ENCODE measurements at places on chromosomes 5 and 9.

DNA sequence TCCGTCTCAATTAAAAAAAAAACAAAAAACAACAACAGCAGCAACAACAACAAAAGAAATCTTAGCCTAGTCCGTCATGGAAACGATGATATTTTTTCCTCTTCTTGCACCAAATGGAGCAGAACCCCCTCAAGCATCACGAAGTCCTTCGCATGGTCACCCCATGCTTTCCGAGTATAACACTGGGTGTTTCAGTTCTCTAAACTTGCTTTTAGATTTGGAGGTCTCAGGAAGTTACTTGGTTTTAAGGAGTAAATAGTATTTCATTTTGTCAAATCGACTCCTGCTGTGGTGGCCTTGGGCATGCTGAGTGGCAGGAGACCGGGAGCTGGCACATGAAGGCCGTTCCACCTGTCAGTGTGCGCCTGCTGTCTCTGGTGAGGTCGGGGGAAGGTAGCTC is 118.5 kb upstream of the CACNA1B start:
- no peak for DNase-seq

GRCh38 chr5:1874771-1875220 is 7.9 kb downstream of the IRX4 start:
- DNase-seq, result no peak

GRCh38 chr5:95713960-95714710 is 17.0 kb upstream of the RHOBTB3 start:
- no peak for DNase-seq

GRCh38 chr9:36091026-36091953 is 45.2 kb upstream of the GLIPR2 start:
- no peak for DNase-seq

- DNase-seq, result no peak
These were observed 160.8 kb upstream of the CDKN2B start for GRCh38 chr9:22169727-22170503.

GRCh38 chr5:126967808-126968466 is 62.4 kb downstream of the MARCHF3 start:
- DNase-seq, result no peak

- no peak for DNase-seq
These were observed 1.3 kb downstream of the ZBTB34 start for GRCh38 chr9:126861707-126862103.

DNA sequence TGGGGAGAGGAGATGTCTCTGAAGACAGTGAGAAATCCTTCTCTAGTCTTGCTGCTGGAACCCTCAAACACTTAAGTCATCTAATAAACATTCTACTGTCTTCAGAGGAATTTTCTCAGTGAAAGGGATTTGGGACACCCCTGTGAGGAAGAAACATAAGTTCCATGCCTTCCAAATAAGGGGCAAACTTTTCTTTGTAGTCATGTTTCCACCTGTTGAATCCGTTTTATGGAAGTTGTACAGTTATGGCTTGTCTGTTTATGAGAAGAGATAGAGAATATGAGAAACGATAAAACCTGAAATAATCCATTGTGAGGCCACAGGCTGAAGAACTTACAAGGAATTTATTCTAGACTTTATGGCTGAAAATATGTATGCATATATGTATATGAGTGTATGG is 49.6 kb downstream of the DOCK8 start:
- no peak for DNase-seq

DNA sequence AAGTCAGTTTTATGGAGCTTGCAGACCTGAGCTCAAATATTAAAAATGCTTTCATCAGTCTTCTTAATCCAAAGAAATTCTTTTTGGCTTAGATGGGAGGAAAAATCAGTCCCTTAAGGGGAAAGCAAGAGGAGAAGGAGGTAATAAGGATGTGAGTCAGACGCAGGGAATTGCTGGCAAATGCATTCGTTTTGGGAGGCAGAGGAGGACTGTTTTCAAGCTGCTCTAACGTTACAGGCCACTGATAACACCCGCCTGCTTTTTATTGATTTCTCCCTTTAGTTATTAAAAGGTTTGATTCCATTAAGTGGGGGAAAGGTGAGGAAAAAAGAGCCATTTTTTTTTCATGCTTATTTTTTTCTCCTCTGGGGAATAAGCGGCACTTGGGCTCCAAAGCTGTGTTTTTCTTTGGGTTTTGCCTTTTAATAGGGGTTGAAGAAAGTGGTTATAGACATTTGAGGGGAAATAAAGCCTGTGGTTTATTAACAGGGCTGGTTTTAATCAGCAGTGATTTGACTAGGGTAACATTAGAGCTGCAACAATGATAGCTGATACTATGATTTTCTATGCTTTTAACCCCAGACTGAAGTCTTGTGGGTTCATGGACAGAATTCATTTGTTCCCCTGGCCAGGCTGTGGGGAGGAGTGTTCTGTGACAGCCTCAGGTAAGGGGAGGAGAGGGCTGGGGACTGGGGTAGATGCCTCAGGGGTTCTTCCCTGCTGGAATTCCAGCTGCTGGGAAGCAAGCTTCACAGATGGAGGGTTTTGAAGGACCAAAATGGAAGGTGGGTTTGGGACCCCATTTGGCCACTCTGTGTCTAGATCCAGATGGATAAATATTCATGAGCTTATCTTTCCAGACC is 225.2 kb downstream of the GAS1 start:
- no peak for DNase-seq

GRCh38 chr9:132584601-132585560 is 2.5 kb downstream of the BARHL1 start:
- DNase-seq, result no peak

DNA sequence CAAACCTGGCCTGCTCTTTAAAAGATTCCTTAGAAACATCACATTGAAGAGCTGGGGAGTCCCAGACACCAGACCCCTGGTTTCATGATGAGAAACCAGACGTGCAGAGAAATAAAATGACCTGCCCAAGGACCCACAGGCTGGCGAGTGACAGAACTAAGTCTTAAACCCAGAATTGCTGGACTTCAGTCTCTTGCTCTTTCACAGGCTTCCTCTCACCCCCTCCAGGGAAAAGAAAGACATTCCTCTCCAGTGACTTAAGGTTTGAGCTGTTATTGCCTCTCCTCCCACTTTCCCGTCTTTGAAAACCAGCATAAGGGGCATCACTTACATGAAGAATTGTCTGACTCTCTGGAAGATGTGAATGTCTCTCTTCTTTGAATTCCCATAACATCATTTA is 535.2 kb downstream of the IRX1 start:
- no peak for DNase-seq

- DNase-seq, result no peak
These were observed 79.4 kb downstream of the NLN start for GRCh38 chr5:65801352-65801783.

Measured in SW480 (cell line).